ENCODE measurements at places on chromosomes 1 and 21.

- DNase-seq = no peak
Measured at GRCh38 chr21:14918527-14918926, 146.3 kb downstream of the NRIP1 start.

- DNase-seq = peak; percentile 15
Measured at GRCh38 chr1:51058858-51059257, 43.2 kb upstream of the C1orf185 start.

DNA sequence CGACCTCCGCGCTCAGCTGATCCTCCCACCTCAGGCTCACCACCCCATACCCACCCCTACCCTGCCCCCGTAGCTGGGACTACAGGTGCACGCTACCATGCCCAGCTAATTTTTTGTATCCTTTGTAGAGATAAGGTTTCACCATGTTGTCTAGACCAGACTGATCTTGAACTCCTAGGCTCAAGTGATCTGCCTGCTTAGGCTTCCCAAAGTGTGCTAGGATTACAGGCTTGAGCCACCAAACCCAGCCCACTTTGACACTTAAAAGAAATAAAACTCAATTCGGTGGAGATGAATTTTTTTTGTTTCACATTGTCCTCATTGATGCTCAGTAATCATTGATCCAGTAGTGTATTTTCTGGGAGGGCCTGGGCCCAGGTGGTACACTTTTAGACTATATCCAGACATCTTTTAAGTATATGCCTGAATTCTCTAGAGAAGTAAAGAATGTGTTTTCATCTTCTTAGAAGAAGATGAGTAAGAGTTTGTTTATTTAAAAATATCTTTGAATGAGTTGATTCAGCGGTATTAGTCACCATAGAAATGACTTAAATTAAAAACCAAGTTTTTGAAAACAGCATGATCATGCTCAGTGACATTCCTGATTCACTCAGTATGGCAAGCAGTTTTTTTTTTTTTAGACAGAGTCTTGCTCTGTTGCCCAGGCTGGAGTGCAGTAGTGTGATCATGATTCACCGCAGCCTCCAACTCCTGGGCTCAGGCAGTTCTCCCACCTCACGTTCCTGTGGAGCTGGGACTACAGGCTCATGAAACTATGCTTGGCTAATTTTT lies 57.8 kb downstream of the EPB41 start:
- DNase-seq = peak; percentile 39

GRCh38 chr1:162930976-162931560 lies 70.1 kb upstream of the CCDC190 start:
- DNase-seq = no peak

DNA sequence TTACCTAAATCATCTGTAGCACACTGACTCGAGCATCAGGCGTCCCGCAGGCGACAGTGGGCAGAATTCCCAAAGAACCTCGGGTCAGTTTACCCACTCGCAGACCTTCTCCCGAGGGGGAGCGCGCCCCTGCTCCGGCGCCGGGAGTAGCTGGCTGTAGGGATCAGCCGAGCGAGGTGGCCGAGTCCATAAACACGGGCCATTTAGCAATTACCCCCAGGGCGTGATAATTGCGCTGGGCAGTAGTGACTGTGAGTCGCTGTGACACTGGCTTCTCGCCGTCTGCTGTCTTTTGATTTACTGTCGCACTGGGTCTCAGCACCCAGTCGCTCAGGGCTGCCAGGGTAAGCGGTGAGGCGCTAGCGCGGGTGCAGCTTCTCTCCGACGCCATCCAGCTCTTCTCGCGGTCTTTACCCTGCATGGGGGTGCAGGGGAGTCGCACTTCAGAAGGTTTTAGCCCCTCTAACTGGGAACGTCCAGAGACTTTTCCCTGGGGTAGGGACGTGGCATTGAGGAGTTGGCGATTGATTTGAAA lies 16.2 kb downstream of the HLX start:
- DNase-seq = no peak

GRCh38 chr1:76843821-76844464 lies 23.3 kb upstream of the ST6GALNAC5 start:
- DNase-seq = no peak

- no peak for DNase-seq
Measured at GRCh38 chr1:91582431-91582921, 81.8 kb downstream of the CDC7 start.

DNA sequence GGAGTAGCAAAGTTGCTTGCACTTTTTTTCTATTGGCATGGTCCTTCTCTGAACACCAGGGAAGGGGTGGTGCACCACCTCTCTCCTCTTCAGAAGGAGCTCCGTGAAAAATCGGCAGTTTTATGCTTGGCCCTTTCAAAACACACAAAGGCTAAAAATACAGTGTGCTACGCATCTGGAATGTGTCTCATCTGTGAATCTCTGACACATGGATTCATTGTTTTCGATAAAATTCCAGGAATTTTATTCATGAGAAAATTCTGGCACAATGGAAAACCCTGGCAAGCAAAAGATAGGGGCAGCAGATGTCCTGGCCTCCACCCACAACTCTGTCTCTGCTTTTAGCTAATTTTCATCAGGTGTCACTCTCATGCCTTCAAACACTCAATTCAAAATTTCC lies 42.9 kb downstream of the ERG start:
- no peak for DNase-seq

- DNase-seq = no peak
Measured at GRCh38 chr21:34365809-34366208, 2.0 kb downstream of the KCNE2 start.

GRCh38 chr1:76290271-76290670 lies 215.7 kb downstream of the ST6GALNAC3 start:
- no peak for DNase-seq

- DNase-seq = no peak
Measured at GRCh38 chr1:212413902-212414327, 771 bp downstream of the PACC1 start.

GRCh38 chr1:241799416-241799815 lies 48.6 kb upstream of the EXO1 start:
- no peak for DNase-seq

DNA sequence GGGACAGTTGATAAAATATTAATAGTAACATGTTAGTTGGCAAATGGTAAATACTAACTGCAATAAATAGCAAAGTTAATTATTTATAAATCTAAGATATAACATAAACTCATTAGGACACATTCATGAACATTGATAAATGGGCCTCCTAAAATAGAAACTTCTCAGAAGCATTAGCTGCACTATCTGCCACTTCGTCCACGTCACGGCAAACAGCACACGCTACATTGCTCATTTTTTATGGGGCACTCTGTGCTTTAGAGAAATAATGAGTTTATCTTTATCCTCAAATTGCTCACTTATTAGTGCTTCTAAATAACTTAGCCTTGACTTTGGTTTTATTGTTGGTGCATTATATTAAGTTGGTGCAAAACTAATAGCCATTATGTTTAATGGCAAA lies 16.3 kb upstream of the HPCAL4 start:
- DNase-seq = no peak

DNA sequence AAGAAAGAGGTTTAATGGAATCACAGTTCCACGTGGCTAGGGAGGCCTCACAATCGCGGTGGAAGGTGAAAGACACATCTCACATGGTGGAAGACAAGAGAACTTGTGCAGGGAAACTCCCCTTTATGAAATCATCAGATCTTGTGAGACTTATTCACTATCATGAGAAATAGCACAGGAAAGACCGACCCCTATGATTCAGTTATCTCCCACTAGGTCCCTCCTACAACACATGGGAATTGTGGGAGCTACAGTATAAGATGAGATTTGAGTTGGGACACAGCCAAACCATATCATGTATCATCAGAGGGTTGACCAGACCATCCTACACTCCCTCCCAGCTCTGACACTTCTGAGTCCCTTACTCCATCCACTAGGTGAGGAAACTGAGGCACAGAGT lies 143.9 kb upstream of the KLHDC7A start:
- DNase-seq = no peak

- peak; percentile 32 for DNase-seq
Measured at GRCh38 chr1:200154069-200154767, 126.7 kb downstream of the NR5A2 start.

DNA sequence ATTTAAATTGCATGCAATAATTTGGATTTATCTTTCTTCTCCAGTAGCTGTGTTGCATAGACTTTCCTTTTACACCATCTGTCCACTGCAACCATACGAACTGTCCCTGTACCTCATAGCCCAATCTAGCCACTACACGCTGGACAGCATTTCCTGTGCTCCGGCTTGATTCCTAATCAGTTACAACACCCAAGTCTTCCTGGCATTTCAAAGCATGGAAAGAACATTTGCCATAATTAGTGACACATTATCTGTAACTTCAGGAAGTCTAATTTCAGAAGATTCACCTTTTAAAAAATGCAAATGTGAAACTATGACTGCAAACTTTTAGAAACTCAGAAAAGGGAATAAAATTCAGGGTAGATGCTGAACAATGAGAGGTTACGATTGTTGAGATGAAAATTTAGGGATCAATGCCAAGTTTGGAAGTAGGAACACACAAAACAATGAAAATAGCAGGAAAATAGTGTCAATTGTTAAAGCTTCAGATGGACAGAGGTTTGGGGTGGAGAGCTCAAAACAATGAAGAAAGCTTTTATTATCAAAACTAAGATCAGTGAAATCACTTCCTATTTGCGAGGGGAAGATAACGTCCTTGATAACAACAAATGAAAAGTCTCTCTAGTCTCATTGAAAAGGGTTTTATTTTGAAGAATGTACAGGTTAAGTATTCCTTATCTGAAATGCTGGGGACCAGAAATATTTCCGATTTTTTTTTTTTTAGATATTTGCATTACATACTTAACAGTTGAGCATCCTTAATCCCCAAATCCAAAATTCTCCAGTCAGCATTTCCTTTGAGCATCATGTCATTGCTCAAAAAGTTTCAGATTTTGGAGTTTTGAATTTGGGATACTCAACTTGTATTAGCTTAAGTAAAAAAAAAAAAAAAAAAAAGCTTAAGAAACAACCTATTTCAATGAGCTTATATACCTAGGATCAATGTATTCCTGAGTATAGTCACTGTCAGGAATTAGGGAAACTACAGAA lies 107.3 kb downstream of the FNBP1L start:
- DNase-seq = no peak

DNA sequence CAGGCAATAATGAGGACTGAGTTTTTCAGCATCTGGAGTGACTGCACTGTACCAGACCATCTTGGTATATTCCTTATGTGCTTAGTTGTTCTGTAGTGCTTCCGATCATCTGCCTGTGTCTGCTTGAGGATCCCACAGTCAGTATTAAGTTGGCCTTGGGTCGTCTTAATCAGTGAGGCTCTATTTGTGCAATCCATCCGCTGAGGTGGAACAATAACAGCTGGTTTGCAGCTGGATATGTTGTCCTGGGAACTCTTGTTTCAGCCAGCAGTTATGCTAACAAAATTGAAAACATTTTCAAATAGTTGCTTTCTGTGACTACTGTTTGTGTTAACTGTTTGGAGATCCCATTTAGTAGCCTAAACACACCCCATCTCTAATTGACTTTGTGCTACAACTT lies 73.7 kb downstream of the LAMC1 start:
- no peak for DNase-seq

- no peak for DNase-seq
Measured at GRCh38 chr1:76793594-76793993, 73.7 kb upstream of the ST6GALNAC5 start.

- no peak for DNase-seq
Measured at GRCh38 chr1:209815931-209816341, 10.0 kb upstream of the IRF6 start.

- DNase-seq = no peak
Measured at GRCh38 chr1:100100202-100100601, 32.5 kb downstream of the SASS6 start.

DNA sequence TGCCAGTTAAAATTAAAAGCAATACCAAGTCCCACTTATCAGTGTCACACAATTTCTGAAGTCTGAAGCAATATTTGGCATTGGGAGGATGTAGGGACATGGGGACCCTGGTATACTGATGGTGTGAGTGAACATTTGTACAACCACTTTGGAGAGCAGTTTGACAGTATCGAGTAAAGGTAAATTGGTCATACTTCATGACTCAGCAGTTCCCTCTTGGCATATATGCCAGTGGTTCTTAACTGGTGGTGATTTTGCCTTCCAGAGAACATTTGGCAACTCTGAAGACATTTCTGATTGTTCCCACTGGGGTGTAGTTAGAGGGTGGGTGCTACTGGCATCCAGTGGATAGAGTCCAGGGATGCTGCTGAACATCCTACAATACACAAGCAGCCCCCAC lies 19.7 kb downstream of the FMOD start:
- no peak for DNase-seq

- no peak for DNase-seq
Measured at GRCh38 chr1:45640293-45640692, 16.4 kb upstream of the CCDC17 start.

- no peak for DNase-seq
Measured at GRCh38 chr1:42186152-42186551, 21.6 kb upstream of the GUCA2A start.

- peak; percentile 53 for DNase-seq
Measured at GRCh38 chr1:202835548-202836072, 24.9 kb downstream of the PCAT6 start.

GRCh38 chr1:235050911-235051360 lies 77.7 kb downstream of the TOMM20 start:
- DNase-seq = no peak

GRCh38 chr1:40657046-40657445 lies 8.4 kb downstream of the RIMS3 start:
- DNase-seq = no peak

DNA sequence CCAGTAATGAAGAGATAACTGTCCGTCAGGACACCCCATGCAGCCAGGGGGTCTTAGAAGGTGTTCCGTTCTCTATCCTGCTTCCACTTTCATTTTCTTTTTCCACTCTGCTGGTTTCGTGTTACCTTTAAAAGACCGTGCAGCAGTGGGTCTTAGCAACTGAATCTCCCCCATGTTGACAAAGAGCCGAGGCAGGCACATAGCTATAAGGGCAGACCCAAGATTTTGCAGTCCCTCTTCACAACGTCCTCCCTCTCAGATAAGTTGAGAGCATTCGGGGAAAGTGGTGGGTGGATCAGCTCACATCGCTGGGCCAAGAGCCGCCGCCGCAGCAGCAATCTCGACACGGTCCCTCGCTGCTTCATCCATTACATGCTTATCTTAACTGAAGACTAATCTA lies 355.5 kb downstream of the LMO4 start:
- no peak for DNase-seq

DNA sequence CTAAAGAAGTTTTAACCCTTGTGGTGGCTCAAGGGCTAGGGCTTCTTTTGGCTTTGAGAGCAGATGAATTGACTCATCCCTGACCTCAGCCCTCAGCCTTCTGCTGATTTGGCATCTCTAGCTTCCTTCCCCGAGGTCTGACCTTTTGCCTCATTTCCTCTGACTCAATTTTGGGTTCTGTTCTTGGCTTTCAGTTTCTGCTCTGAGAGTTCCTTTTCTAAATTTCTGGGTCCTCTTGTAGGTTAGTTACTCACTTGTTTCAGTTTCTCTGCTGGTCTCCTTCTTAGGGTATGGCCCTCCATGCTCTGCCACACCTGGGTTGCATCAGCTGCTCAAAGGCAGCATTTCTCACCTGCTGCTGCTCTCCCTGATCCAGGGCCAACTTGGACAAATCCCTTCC lies 19.4 kb downstream of the PDE4B start:
- DNase-seq = peak; percentile 85

GRCh38 chr21:14384453-14384852 lies 1.5 kb upstream of the HSPA13 start:
- DNase-seq = no peak

GRCh38 chr1:43552813-43553212 lies 22.1 kb downstream of the PTPRF start:
- DNase-seq = no peak

Measured in suppressor macrophage (primary cell).